Stimulated activated CD4-positive, alpha-beta T cell treated with anti-CD3 and anti-CD28 coated beads, Interleukin-15, amount 100 ng/mL, for 1 hour (primary cell): ENCODE measurements at places on chromosomes 3 and 15.

- no peak for DNase-seq
These were observed 19.1 kb downstream of the CRABP1 start for GRCh38 chr15:78359041-78359808.

- no peak for DNase-seq
These were observed 5.1 kb upstream of the ANKRD63 start for GRCh38 chr15:40287968-40288367.

- DNase-seq, result no peak
These were observed 199.6 kb upstream of the SEMA6D start for GRCh38 chr15:47517737-47518136.

DNA sequence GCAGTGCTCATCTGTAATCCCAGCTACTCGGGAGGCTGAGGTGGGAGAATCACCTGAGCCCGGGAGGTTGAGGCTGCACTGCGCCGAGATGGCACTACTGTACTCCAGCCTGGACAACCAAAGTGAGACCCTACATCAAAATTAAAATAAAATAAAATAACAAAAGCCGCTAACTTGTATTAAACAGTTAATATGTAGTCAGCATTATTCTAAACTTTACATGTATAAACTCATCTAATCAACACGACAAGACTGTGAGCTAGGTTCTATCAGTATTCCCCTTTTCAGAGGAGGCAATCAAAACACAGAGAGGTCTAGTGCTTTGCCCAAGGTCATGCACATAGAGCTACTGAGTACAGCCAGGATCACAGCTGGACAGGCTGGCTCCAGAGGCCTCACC, 111.7 kb upstream of the LINGO1 start:
- DNase-seq, result no peak

DNA sequence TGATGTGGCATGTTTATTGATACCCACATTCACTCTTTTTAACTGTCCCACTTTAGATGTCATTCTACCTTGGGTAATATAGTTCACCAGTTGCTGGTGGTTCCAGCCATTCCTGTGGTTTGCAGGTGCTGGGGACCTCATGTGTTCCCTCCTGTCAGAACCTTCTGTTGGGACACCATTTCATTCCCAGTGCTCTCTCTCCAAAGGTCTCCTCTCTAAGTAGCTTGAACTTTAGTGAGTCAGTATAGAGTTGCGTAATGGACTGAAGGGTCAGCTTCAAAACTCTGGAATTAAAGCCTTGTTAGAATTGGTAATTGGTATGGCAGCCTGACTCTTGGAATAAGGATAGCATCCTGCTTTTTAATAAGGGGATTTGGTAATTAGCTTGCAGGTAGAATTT, 108.5 kb downstream of the PLCL2 start:
- DNase-seq, result no peak

DNA sequence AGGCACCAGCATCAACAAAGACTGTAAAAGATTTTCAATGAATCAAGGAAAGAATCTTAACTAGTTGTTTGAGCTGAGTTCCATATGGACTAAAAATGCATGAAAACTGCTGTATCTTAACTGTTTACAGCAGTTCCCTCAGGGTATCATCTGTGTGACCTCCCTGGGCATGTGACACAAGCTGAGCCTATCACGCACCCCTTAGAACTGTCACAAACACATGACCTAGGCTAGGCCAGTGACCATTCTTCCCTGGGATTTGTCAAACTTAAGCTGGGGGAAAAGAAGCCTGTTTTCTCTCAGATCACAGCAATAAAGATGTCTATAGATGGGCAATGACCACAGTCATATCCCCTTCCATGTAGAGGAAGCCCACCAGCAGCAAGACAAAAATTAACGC, 35.7 kb downstream of the IGF2BP2 start:
- no peak for DNase-seq

GRCh38 chr3:170465955-170466354, 47.3 kb downstream of the CLDN11 start:
- no peak for DNase-seq

DNA sequence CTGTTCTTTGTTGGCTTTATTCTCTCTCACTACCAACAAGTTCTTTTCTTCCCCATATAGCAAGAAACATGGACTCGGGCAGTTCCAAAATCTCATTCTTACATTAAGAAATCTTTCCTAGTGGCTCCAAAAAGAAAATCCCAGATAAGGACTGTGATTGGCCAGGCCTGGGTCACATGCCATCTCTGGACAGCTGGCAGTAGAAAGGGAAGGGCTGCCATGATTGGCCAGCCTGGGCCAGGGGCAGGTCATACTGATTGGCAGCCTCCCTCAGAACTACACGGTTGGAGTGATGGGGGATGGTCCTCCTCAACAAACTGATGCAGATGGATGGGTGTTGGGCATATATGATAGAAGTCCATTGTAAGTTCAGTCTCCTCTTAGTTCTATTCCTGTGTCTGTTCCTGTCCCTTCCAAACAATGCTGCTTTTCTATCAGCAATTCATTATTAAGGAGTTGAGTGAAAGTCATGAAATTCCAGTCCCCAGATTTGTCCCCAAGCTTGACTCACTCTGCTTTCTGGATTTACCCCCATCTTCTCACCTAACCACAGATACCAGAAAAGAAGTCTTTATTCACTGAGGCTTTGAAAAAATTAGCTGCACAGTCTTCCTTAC, 175.5 kb downstream of the ATG7 start:
- DNase-seq, result no peak

DNA sequence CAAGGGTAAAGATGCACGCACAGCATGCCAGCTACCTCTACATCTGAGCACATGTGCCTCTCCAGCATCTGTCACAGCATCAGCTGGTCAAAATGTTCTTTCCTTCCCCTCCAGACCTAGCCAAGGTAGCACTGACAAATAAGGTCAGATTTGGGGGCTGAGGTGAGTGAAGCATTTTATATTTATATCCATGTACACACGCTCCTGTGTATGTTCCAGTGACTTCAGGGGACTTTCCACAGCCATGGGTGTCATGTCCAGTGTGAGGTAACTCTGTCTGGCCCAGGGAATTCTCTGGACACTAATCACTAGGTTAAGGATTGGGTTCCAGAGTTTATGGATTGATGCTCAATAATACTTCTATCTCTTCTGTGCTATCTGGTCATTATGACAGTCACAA, 165.2 kb upstream of the TP63 start:
- no peak for DNase-seq

DNA sequence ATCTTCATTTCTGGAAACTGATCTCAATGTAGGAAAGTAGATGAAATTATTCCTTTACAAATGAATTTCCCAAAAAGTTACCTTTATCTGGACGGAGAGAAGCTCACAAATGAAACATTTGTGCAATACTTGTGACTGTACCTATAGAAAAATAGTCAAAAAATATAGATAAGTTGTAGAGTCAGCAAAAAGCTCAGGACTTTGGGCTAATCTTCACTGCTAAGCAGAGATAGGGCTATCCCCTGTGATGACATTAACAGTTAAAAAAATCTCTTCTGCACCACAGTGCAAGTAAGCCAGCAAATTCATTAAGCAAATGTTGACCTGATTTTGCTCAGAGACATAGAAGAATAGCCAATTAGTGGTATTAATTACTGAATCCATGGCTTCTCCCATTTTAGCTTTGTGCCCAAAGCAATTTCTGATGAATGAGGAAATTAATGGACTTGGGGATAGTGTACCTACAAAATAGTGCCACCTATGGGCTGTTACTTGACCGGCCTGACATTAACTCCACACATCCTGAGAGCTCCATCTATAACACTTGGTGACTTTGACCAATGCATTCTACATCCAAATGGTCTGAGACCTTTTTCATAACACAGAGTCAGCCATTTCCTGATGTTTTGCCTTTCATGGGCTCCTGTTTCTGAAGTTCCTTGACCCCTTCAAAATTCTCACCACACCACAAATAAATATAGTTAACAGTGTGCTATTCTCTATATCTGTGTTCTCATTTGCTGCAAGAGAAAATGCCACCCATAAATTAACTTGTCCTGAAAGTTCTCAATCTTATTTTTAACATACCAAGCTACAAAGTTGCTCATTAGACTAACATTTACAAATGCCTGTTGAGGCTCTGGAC, 105.0 kb downstream of the SSR3 start:
- no peak for DNase-seq
